ENCODE measurements at places on chromosomes 5 and 9. TPM values are rescaled to one million over a fixed set of nuclear protein-coding genes. Genes with fewer than 3 reads are reported as not detected.

Gene STRBP
- 48.4 TPM for total RNA-seq

Gene FABP6
- total RNA-seq = 13.0 TPM

Gene IL5
- total RNA-seq = not detected

Gene ARHGEF28
- 7.3 TPM for total RNA-seq

Gene FAM169A
- 11.6 TPM for total RNA-seq

Gene SPINK7
- total RNA-seq = 1.2 TPM

Gene SAXO1
- 0.09 TPM for total RNA-seq

Gene INSL4
- total RNA-seq = 0.05 TPM

Gene PAM
- 22.1 TPM for total RNA-seq

Gene SLC1A1
- total RNA-seq = 0.42 TPM

Gene ABCA1
- 14.6 TPM for total RNA-seq

Gene C9orf152
- total RNA-seq = 0.05 TPM

Gene GABRG2
- total RNA-seq = 0.05 TPM

Gene GFPT2
- total RNA-seq = 0.85 TPM

Gene GNPDA1
- 32.9 TPM for total RNA-seq

Gene SNCB
- 0.05 TPM for total RNA-seq

Gene TMEM252
- total RNA-seq = not detected

Gene IFNA2
- not detected for total RNA-seq

Gene SHOC1
- under 0.01 TPM for total RNA-seq

Gene FCN1
- 12.2 TPM for total RNA-seq

Gene TAS2R1
- total RNA-seq = not detected

Gene C9orf153
- 0.19 TPM for total RNA-seq

Gene DIRAS2
- total RNA-seq = 0.42 TPM

Gene SLC6A7
- total RNA-seq = under 0.01 TPM

Gene DOCK2
- 99.4 TPM for total RNA-seq

Gene CARTPT
- total RNA-seq = 0.24 TPM

Gene BDP1
- total RNA-seq = 22.7 TPM

Gene PLAC8L1
- 0.24 TPM for total RNA-seq

Gene MARCOL
- total RNA-seq = not detected

Gene RNF183
- 0.24 TPM for total RNA-seq

Gene NRARP
- total RNA-seq = 3.1 TPM

Gene CEL
- 0.76 TPM for total RNA-seq

Gene TMED7
- total RNA-seq = 33.0 TPM

Gene ARL14EPL
- total RNA-seq = not detected

Gene TMEM174
- not detected for total RNA-seq

Gene NKD2
- total RNA-seq = 5.1 TPM

Gene NSA2
- 224 TPM for total RNA-seq

Gene OR1Q1
- not detected for total RNA-seq

Measured in thymus (tissue), 14 donors.